ENCODE measurements at places on chromosomes 5 and 9.

DNA sequence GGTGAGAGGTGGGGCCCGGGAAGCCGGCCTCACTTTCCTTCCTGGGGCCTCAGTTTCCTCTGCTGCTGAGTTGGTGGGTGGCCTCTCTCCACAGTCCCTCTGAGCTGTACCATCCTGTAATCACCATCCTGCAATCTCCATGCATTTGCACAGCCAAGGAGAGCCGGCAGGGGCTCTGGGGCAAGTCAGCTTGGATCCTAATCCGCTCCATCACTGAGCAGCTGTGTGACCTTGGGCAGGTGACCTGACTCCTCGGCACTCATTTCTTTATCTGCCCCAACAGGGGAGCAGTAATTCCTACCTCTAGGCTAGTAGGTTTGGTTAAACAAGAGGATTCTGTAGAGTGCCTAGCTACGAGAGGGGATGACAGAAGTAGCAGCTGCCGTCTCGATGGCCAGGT is 88.2 kb upstream of the ZNF618 start:
- DNase-seq = no peak

DNA sequence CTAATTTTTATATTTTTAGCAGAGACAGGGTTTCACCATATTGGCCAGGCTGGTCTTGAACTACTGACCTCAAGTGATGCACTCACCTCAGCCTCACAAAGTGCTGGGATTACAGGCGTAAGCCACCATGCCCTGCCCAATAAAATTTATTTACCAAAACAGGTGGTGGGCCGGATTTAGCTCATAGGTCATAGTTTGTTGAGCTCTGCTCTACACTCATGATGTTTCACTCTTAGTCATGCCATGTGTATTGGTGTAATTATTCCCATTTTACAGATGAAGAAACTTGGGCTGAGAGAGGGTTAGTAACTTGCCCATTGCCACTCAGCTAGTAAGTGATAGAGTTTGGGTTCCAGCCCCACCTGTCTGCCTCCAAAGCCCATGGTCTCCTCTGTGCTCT is 93.1 kb upstream of the WWC1 start:
- DNase-seq = no peak

DNA sequence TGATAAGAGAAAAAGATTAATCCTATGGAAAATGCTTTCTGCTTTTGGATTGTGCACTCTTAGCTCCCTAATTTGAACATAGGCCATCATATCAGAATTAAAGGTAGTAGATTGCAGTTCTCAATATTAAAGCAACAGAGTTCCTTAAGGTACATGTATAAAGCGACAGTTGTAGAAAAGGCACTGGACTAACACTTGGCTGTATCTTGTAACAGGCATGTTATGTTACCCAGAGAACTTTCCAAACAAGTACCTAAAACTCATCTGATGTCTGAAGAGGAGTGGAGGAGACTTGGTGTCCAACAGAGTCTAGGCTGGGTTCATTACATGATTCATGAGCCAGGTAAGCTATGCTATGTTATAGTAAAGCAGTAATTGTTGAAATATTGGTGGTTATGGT is 3.3 kb upstream of the SECISBP2 start:
- no peak for DNase-seq

DNA sequence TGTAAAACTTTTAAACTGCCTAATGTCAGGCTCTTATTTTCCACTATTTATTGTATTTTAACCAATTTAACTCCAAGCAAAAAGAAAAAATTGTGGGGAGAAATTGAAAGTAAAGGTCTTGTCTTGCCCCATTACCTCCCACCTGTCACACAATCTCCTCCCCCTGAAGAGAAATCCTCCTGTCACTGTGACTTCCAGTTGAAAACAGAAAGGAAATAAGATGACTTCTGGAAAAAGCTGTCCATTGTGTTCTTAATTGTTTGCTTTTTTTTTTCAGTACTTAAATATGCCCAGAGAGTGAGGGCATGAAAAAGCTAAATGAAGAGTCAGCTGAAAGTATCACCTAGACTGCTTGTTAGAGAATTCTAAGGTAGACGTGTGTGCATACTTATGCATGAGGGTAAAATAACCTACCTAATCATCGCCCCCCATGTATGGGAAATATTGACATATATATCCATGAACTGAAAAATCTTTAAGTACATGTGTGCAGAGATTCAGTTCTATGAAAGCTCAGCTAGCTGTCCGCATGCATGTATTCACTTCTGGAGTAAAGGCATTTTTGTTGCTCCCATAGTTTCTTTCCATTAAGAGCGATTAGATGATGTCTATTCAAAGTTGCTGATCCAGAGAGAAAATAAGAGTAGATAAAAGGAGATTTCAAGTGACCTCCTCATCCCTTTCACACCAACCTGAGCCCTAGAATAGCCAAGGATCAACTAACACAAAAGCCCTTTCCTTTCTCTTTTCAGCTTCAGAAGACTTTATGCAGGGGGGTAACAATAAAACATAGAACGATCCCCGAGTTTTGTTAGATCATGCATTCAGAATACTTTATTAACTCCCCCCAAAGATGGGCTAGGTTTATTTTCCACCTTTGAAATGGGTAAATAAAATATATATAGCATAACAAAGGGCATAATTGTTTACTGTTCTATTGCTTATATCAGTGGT is 5.3 kb downstream of the NR2F1-AS1 start:
- no peak for DNase-seq

DNA sequence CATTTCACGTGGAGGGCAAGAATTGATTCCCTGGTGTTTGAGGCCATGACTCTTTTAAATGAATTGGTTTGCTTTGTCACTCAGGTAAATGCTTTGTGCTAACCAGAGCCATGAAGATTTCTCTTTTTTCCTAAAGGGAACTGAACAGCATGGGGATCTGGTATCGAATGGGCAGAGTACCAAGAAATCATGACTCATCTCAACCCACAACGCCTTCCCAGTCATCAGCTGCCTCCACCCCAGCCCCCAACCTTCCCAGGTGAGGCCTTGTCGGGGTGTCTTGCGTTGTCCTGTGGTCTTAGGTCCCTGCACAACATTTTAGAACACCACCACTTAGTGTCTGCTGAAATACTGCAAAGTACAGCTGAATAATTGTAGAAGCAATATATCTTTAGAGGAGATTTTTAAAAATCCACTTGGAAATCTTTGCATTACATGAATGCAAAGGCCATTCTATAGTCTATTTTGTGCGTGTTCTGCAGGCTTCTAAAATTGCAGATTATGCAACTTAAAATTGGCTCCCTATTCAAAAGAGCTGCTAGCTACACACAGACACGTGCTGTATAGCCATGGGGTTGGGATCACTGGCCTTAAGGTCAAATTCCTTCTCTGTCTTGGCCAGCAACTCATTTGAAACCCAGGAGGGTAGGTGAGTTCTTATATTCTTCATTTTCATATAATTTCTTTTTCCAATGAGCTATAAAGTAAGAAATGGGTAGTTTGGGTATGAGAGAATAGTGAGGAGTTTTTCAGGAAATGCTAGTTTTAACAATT is 69.0 kb downstream of the MVB12B start:
- DNase-seq = no peak

DNA sequence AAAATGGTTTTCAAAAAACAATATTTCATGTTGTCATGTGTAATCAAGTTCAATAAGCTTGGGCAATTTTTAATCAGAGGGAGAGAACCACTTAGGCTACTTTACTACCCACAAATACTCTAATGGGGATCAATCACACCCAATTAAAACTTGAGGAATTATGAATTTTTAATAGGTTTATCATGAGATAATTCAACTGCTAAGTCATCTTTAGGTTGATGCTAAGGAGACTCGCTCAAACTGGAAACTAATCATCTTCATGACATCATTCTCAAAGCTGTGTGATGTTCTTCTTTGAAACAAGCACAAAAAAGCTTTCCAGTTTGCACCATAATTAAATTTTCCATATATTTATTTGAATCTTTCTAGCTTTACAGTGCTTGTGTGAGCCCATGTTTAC is 867.5 kb downstream of the MAT2B start:
- no peak for DNase-seq

DNA sequence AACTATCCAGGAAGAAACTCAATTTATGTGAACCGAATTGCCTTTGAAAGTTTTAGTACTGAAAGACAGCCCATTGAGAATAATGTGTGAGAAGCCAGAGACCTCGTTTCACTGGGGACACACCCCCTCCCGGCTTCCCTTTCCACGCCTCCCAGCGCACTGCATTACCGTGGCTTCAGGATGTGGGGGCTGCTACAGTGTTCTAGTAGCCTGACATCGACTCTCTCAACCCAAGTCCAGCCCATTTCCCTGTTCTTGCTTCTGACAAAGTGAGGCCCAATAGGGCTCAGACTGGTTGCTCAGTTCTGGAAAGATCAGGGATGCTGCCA is 3.5 kb downstream of the PAX5 start:
- no peak for DNase-seq

DNA sequence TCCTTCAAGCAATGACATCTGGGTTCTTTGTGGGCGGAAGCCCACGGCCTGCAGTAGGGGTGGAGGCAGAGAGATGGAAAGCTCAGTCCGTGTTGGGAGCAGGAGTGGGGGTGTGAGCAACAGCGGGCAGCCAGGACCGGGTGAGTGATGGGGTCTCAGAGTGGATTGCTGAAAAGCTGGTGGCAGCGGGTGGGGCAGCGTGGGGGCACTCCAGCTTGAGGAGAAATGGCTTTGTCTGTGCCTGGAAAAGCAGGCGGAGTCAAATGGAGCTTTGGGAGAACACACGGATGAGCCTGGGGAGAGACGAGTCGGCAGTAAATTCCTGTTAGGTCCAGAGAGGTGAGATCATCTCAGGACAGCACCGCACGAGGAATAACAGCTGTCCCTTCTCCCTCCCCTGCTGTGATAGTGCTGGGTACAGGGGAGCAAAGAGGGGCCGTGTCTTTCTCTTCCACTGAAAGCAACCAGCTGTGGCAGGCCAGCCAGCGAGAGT is 42.1 kb downstream of the CACNA1B start:
- DNase-seq = no peak

- DNase-seq = no peak
Observed at GRCh38 chr9:100756217-100756616, 178.3 kb downstream of the CAVIN4 start.

- DNase-seq = peak; percentile 61
Observed at GRCh38 chr5:958701-959571, 49.7 kb upstream of the NKD2 start.

GRCh38 chr5:113435575-113435974 is 786 bp upstream of the TSSK1B start:
- DNase-seq = no peak

- DNase-seq = no peak
Observed at GRCh38 chr9:114388357-114388682, 538 bp upstream of the AKNA start.

- DNase-seq = no peak
Observed at GRCh38 chr9:121852241-121852640, 200.8 kb downstream of the DAB2IP start.

DNA sequence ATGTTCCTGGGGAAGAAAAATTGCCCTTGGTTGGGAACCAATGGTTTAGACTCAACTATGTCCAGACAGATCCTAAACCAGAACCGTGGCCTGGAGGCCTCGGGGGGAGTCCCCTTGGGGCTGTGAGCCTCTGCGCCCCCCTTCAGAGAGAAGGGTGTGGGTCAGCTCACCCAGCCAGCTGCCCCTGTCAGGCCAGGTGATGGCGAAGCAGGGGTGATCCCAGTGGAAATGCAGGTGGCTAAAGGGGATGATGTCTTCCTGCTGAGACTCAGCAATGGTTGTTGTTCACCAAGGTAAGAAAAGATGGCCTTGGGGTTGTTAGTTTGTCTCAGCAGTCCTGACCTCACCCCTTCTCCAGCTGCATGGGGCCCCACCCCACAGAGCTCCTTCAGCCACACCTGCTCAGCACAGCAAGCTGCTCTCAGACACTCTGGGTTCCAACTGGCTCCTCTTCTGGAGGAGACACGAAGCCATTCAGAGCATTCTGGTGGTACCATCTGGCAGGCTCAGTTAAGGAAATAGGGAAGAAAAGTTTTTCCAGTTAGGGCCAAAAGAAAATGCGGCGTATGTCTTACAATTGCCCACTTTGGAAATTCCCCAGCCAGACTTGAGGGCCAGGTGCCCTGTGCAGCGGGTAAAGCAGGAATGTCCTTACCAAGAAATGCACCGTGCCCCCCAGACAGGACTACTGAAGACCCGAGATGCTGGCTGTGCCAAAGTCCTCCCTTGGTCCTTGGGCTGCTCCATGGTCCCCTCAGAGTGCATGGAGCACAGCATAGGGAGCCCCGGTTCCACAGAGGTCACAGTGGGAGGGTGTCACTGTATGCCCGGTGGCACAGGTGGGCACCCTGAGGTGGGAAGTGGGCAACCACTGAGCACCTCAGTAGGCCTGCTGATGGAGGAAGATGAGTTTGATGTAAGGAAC is 90.2 kb downstream of the NSUN2 start:
- no peak for DNase-seq

- DNase-seq = no peak
Observed at GRCh38 chr5:37975531-37975930, 135.7 kb upstream of the GDNF start.

DNA sequence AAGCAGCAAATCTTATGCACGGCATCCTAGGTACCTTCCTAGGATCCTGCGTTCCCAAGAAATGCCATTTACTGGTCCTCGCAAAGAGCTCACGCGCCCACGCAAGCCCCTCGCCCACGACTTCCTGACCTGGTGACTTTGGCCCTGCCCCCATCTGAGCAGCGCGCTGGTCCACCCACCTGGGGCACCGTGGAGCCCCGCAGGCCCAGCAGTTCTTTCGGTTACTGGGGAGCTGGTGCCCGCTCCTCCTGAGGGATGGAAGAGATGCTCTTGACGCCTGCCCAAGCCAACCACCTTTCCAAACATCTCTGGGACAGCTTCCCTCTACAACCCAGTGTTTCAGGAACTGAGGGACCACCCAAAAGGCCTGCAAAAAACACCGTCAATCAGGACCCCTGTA is 16.7 kb downstream of the EQTN start:
- no peak for DNase-seq

- DNase-seq = no peak
Observed at GRCh38 chr9:32526707-32527048, 682 bp upstream of the RIGI start.

DNA sequence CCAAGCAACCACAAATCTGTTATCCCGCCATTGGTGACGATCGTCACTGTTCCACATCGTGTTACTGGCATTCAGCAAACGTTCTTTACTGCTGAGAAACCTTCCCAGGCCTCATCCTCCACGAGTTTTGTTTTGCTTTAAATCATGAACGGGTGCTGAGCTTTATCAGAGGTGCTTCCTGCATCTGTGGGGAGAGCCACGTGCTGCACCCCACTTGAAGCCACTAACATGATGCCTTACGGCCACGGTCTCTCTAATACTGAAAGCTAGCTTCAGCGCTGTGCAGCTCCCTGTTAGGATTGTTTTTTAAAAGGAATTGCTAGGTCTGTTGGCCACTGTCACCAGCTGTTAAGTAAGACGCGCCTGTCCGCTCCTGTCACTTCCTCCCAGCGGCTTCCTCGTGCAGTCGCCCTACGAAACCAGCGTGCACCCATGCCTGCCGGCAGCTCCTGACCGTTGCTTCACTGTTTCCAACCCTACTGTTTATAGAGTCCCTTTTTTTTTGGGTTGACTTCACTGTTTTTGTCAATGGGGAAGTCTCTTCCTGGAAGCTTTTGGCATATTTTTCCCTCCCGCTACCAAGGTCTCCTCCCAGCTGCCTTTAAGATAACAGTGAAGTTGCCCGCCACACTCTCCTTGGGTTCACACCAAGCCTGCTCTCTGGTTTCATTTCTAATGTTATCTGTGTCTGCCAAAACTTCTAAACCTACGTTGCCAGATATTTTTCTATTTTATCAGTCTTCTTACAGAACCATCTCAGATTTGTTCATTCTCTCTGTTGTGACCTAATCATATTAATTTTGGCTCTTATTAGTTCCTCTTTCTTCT is 20.3 kb downstream of the LPCAT1 start:
- no peak for DNase-seq

Measured in Panc1 (cell line).